ENCODE measurements at places on chromosomes 5 and 9.

- DNase-seq, result peak; percentile 100
These were observed 56.9 kb upstream of the GGTA1 start for GRCh38 chr9:121556580-121556979.

DNA sequence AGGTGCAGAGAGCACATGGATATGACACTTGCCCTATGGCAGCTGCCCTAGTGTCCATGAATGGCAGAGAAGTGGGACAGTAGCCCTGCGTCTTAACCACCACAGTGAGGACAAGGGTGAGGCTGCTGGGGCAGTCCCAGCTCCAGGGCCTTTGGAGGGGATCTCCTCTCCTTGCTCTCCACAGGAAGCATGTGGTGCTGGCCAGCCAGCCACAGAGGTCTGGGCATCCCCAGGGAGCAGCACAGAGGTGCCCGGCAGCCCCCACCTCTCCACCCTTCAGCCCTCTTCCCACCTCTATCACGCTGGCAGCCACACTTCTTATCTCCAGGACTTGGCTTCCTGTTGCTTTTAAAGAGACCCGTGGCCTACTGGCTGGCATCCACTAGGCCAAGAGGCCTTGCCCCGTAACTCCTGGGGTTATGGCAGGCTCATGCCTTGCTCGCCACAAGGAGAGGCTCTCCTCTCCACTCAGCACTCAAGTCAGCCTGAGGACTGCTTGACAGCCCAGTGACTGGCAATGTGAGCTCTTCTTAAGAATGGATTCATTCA lies 21.9 kb downstream of the CSF2 start:
- DNase-seq, result peak; percentile 60

- peak; percentile 75 for DNase-seq
These were observed 238.2 kb downstream of the TLE4 start for GRCh38 chr9:79809931-79810330.

- peak; percentile 66 for DNase-seq
These were observed 77.7 kb upstream of the IL17B start for GRCh38 chr5:149456597-149457392.

GRCh38 chr5:179323026-179323870 lies 22.0 kb downstream of the ADAMTS2 start:
- no peak for DNase-seq

DNA sequence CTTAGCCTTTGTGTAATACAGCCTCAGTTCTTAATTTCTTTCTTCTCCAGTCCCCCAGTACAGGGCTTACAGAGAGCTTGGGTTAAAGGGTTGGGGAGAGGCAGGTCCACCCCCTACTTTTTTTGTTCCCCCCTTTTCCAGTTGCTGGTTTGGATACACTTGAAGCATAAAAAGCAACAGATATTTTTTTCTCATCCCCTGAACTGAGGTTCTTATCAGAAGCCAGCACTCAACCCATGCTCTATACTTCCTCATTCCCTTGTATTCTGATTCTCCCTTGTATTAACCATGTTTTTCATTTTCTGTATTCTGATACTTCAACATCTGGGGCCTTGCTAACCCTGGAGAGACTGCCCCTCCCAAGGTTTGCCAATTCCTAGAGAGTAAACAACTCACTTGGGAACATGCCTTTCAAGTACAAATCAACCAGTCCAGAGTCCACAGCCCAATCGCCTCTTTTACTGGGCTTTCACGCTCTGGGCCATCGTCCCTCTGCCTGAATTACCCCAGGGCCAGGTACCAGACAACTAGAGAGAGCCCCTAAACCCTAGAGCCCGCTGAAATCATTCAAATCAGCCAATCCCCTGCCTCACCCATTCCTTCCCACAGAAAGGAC lies 333.4 kb upstream of the PUM3 start:
- no peak for DNase-seq

DNA sequence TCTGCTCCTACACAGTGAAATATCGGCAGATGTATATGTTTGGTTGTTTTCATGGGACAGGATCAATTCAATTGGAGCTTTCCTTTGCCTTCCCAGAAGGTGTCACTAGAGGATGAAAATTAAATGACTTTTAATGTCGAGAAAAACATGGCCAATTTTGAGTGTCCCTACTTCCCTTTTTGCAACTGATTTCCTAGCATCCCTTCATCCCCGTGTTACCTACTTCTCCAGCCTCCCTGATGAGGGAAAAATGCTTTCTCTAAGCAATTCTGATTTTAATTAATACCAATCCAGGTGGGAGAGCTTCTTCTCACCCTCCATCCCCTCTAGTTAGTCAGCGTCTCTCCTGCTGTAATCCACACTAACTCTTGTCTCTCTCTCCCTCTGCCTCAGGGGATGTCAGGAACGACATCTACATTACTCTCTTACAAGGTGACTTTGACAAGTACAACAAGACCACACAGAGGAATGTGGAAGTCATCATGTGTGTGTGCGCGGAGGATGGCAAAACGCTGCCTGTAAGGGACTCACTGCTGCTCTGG lies 64.9 kb downstream of the DOCK2 start:
- DNase-seq, result peak; percentile 59

DNA sequence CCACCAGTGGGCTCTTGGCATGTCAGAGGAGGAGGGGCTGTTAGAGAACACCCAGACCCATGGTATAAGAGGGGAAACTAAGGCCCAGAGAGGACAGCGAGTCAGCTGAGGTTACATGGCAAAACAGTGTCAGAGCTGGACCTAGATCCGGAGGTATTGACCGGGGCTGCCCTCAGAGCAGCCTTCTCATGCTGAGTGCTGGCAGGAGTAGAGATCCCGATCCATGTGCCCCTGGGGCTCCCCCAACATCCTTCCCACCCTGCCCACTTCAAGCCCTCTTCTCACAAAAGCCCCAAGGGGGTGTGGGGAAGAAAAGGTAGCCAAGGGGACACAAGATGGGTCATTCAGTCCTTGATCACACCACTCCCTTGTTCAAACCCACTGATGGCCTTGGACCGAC lies 19.9 kb downstream of the CSF1R start:
- no peak for DNase-seq

DNA sequence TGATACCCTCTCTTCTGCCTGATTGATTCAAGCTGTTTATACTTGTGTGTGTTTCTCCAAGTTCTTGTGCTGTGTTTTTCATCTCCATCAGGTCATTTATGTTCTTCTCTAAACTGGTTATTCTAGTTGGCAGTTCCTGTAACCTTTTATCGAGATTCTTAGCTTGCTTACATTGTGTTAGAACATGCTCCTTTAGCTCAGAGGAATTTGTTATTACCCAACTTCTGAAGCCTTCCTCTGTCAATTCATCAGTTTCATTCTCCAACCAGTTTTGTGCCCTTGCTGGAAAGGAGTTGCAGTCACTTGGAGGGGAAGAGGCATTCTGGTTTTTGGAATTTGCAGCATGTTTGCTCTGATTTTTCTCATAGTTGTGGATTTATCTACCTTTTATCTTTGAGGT lies 126.2 kb upstream of the FTMT start:
- no peak for DNase-seq

DNA sequence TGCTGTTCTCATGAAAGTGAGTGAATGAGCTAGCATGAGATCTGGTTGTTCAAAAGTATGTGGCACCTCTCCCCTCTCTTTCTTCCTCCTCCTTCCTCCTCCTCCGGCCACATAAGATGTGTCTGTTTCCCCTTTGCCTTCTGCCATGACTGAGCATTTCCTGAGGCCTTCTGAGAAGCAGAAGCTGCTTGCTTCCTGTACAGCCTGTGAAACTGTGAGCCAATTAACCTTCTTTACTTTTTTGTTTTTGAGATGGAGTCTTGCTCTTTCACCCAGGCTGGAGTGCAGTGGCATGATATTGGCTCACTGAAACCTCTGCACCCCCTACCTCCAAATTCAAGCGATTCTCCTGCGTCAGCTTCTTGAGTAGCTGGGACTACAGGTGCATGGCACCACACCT lies 6.1 kb downstream of the S100Z start:
- no peak for DNase-seq

DNA sequence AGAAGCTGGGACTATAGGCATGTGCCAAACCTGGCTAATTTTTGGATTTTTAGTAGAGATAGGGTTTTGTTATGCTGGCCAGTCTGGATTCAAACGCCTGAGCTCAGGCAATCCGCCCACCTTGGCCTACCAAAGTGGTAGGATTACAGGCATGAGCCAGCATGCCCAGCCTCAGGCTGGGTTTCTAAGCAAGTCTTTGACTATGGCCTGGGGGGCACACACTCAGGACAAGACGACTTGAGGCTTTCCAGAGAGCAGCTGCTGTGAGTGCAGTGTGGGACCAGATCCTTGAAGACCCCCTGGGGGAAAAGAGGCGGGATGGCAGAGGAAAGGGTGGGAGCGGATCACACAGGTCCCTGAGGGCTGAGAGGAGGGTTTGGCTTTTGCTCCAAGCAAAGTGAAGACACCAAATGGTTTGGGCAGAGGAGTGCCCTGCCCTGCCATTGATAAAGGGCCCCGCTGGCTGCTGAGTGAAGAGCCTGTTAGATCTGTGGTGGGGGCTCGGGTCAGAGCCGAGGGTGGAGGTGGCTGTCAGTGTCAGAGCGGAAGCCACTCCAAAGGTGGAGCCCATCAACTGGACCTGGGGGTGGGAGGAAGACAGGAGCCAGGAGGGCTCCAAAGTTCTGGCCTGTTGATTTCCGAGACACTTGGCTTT lies 46.8 kb upstream of the FUBP3 start:
- no peak for DNase-seq

GRCh38 chr5:132704875-132705274 lies 31.1 kb downstream of the IL4 start:
- peak; percentile 67 for DNase-seq

DNA sequence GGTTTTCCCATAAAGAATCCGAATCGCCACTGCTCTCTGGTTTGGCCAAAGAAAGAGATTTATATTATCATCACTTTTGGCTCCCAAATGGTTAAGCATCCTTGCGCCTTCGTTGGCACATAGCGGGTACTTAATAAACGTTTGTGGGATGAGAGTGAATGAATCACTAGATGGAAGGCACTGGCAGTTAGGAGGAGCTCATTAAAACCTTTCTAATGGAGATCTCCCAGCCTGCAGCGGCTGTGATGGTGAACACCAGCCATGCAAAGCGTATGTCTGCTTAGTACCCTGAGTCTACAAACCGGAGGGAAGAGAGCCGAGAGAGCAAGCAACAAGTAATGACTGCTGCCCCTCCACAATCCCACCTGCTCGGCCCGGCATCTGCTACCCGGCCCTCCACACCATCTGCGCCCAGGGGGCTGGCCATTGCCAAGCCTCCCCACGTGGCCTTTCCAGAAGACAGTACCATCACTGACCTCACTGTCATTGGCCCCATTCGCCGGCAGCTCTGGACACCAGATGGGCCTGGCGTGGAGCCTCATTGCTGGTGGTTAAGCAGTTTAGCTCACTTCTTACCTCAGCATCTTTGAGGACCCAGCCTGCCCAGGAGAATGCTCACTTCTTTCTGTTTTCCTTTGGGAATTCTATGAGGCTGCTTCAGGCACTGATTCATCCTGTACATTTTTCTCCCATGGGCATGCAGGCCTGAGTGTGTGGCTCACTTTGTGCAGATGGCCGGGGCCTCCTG lies 39.3 kb upstream of the ANKRD33B start:
- peak; percentile 57 for DNase-seq

DNA sequence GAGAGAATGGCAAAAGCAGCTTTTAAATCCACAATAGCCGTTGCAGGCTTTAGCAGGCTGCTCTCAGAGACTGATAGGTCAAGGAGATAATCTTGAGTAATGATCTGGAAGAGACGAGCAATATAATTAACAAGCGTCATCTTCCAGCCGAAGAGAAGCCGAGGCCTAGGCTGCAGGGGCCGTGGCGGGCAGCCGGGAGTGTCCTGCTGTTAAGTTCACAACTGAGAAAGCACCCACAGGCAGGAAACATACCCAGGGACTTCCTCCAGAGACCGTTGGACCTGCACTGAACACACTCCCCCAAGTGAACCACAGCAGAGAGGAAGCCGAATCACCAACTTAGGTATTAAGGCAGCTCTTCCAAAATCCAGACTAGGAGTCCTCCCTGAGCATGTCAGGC lies 182.3 kb downstream of the IRX2 start:
- no peak for DNase-seq

GRCh38 chr5:180816608-180817534 lies 14.3 kb upstream of the MGAT1 start:
- DNase-seq, result no peak

DNA sequence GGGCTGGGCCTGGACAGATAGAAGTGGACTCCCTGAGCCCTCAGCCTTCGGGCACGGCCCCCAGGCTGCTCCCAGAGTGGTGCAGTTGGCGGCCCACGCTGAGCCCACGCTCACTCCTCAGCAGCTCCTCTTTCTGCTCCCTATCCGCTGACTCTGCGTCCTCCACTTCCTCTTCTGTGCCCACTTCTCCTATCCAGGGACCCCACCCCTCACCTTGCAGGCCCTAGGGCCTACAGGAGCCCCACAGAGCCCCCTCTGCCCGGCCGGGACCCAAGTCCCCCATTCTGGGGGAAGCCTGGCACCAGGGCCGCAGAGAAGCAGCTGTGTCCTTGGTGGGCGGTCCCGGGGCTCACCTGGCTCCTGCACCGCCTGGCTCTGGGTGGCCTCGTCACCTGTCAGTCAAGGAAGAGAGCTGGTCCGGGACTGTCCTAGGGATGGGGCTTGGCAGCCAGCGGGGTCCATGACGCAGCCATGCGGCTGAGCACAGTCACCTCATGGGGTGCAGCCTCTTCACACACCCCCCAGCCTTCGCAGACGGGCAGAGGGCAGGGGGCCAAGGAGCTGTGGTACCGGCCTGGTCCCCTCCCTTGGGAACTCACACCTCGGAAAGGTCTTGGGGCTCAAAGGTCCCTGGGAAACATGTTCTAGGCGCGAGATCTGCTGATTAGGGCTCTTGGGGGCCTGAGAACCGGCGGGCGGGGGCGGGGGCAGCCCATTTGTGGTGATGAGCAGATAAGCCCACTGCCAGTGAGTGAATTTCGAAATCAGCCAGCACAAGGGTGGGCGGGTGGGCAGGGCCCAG lies 5.4 kb upstream of the NRARP start:
- DNase-seq, result no peak

DNA sequence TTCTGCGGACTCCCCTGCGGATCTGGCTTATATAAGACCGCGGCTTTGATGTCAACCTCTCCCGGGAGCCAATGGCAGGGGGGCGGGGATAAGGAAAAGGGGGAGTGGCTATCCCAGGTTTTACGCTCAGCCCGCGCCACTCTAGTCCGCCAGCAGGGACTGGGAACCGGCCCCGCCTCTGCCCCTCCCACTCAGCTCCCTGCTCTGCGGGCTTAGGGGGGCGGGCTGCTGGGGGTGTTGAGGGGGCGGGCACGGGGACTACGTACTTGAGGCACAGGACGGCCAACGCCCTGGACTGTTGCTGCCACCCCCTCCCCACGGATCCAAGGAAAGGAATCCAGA lies at the start of gene HAND1:
HAND1 (minus strand) TSS at position 4 of the 342 bp plus-strand sequence. CDS start 219 bp downstream, outside the sequence.
- DNase-seq, result peak; percentile 28

DNA sequence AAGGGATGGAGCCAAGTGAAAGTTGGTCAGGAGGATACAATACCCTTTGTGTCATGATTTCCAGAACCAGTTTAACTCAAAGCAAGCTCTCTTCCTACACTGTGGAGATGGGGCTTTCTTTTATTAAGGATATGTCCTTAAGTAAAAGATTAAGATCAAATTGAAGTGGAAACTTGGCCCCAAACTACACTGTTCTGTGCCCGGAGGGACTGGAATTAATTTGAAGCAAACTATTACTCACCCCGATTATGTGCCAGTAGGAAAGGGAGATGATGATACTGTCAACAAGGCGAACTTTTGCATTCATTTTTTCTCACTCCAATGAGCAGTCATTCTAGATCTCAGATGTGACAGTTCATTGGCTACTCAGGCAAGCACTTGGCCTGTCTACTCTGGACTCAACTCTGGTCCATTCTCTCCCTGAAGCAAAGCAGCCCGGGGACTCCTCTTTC lies 186.7 kb downstream of the NTRK2 start:
- DNase-seq, result no peak

- no peak for DNase-seq
These were observed 20.7 kb upstream of the BASP1 start for GRCh38 chr5:17196697-17197096.

GRCh38 chr5:56696900-56697299 lies 118.4 kb upstream of the MAP3K1 start:
- DNase-seq, result no peak

Data from kidney tubule cell (primary cell).